Stimulated activated CD8-positive, alpha-beta memory T cell treated with anti-CD3 and anti-CD28 coated beads, Interleukin-7, amount 100 ng/mL, for 4 hours (primary cell): ENCODE measurements at places on chromosomes 6 and 20.

- DNase-seq: no peak
Observed at GRCh38 chr6:156174031-156174890, 602.9 kb upstream of the ARID1B start.

- no peak for DNase-seq
Observed at GRCh38 chr20:7716286-7716972, 223.8 kb downstream of the HAO1 start.

DNA sequence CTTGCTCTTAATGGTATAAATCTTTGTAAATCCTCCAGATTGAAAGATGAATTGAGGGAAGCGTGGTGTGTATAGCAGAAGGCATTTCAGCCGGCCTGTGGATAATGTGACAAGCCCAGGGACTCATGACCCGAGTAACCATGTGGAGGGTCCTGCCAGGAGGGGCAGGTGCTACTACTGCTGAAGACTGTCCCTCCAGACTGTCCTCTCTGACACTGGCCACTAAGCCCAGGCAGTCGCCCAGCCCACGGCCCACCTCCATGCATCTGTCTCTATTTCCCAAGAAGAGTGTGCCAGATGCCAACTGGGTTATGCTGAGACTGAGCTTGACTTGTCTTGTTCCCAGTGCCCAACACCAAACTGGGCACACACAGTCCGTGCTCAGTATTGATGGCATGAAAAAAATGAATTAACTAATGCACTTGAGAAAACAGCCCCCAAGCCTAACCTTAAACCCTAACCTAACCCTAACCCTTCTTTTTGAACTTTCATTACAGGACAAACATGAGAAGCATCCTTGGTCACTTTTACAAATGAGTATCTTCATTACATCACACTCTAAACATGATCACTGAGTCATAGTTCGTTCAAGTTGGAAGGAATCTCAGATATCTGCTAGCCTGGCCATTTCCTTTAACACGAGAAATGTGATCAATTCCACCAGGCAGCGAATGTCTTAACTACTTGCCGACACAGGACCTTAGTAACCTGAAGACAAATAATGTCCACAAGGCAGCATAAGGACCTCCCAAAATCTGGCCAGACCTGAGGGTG lies 182.2 kb upstream of the RREB1 start:
- no peak for DNase-seq

GRCh38 chr6:112639391-112639831 lies 292.3 kb downstream of the RFPL4B start:
- no peak for DNase-seq

DNA sequence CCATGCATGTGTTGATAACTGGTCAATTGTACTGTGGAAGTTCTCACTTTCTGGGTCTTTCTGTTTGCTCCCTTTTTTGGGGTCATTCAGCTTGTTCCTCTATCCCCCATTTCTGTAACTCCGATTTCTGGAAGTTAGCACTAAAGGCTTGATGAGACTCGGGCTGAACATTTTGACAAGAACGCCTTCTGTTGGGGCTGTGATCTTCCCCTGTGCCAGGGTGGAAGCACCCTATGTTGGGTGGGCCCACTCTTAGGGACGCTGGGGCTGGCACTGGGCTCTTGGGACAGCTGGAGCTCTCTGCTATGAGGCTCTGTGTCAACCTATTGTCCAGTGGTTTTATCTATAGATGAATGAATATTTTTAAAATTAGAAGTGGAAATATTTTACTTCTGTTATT lies 60.1 kb upstream of the FRMD1 start:
- DNase-seq: no peak

DNA sequence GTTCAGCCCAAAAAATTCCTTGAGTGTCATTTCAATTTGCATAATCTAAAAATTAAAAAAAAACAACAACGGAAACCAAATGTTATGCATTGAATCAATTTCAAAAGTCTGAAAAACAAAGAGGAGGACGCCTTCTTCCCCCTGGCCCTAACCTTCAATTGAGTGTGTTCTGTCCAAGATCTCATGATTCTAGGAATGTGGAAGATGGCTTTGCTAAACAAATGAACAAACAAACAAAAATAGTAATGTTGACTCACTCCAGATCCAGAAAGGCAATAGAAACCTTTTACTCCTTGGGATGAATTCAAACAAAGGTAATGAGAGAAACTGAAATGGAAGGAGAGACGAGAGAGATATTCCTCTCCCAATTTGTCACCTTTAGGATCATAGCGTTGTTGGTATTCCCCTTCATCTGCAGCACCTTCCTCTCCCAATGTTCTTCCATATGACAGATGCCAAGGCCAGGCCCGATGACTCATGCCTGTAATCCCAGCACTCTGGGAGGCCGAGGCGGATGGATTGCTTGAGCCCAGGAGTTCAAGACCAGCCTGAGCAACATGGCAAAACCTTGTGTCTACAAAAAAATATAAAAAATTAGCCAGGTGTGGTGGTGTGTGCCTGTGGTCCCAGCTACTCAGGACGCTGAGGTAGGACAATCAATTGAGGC lies 109.2 kb upstream of the ADGRF1 start:
- DNase-seq: no peak

GRCh38 chr6:69936674-69937363 lies 70.5 kb downstream of the COL19A1 start:
- DNase-seq: no peak

GRCh38 chr6:40331545-40331944 lies 255.6 kb downstream of the LRFN2 start:
- DNase-seq: no peak
